ENCODE measurements at places on chromosomes 2 and 18. TPM values are rescaled to one million over a fixed set of nuclear protein-coding genes. Genes with fewer than 3 reads are reported as not detected.

Gene DHRS9
- polyA plus RNA-seq: 1.9 TPM

Gene CDCA7
- polyA plus RNA-seq: 88.8 TPM

Gene HOXD4
- polyA plus RNA-seq: not detected

Gene AFF3
- not detected for polyA plus RNA-seq

Gene UCN
- 1.5 TPM for polyA plus RNA-seq

Gene TNFAIP6
- polyA plus RNA-seq: not detected

Gene PLEKHH2
- polyA plus RNA-seq: 2.0 TPM

Gene STAT4
- polyA plus RNA-seq: not detected

Gene TUBB8B
- polyA plus RNA-seq: not detected

Gene SERPINB4
- polyA plus RNA-seq: not detected

Gene KHK
- polyA plus RNA-seq: 4.8 TPM

Gene CRYBA2
- not detected for polyA plus RNA-seq

Gene HRH4
- not detected for polyA plus RNA-seq
